CD4-positive, alpha-beta T cell treated with Interleukin-15 for 1 hour (primary cell): ENCODE measurements at places on chromosomes 7 and 10.

DNA sequence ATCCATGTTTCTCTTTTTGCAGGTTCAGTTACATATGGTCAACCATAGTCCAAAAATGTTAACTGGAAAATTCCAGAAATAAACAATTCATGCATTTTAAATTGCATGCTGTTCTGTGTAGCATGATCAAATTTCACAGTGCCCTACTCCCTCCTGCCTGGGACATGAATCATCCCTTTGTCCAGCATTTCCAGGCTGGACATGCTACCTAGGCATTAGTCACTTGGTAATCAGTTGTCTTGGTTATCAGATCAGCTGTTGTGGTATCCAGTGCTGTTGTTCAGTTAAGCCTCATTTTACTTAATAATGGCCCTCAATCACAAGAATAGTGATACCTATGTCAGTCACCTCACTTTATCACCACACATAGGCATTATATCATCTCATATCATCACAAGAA is 7.3 kb upstream of the PNLIP start:
- DNase-seq, result no peak

DNA sequence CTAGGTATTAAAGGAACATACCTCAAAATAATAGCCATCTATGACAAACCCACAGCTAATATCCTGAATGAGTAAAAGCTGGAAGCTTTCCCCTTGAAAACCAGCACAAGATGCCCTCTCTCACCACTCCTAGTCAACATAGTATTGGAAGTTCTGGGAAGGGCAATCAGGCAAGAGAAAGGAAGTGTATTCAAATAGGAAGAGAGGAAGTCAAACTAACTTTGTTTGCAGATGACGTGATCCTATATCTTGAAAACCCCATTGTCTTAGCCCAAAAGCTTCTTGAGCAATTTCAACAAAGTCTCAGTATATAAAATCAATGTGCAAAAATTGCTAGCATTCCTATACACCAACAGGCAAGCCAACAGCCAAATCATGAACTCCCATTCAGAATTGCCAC is 131.3 kb downstream of the FANK1 start:
- no peak for DNase-seq

GRCh38 chr7:33399528-33400213 is 270.3 kb downstream of the BBS9 start:
- DNase-seq, result no peak

DNA sequence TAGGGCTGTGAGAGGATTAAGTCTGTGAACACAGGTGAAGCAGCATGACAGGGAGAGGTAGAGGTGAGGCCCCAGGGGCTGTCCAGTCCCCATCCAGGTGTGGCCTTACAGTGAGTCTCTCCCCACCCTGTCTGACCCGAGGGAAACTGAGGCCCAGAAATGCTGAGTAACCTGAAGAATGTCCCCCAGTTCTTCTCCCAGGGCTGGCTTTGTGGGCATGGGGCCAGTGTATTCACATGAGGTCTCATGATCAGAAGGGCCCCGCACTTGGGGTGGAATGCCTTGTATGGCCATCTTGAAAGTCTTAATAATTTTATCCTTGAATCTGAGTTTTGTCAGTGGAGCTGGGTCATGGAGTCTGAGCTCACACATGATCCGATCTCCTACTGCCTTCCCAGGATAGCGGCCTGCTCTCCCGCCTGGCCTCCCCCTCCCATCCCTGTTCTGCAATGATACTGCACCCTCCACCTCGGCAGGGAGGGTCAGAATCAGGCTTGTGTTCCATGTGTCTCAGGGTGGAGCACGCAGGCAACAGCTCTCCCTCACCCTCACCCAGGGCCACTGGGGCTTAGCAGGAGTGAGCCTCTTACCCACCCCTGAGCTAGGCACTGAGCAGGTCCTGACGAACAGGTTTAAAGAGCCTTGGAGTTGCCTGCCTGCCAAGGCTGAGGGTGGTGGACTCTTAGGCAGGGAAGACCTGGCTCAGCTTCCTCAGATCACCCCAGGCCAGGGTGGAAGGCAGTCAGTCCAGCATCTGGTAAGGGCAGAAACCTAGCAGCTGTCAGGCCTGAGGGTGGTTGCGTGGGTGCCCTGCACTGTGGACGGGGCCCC is 41.4 kb upstream of the NPFFR1 start:
- DNase-seq, result no peak

GRCh38 chr7:131157530-131158243 is 170.0 kb upstream of the MKLN1 start:
- DNase-seq, result no peak

DNA sequence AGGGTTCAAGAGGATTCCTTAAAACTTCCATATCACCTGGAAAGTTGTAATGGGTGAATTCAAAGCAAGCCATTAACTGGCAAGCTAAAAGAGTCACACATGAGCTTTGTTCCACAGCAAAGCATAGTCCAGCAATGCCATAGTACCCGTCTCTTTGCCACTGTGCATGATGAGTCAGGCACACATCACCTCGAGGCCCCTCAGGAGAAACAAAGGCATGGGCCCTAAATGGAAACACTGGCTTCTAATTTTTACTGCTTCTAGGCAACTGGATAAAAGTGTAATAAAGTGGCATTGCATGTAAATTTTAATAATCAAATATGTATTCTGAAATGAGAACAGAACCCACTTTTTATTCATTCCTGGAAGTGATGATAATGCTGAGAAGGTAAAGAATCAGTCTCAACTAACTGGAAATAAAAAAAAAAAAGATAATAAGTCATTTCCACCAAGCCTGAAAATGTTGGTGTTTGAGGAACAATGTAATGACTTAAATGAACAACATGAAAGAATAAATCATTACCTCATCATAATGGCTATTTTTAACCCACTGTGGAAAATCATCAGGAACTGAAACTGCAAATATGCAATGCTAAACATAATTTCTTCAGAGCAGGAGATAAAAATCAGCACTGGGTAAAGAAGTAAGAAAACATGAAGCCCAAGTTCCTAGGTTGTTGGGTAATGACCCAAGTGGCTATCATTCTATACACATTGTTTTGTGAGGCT is 104.9 kb downstream of the CDK6 start:
- no peak for DNase-seq
